A549 (cell line): ENCODE measurements at places on chromosomes 1 and 21. TPM values are rescaled to one million over a fixed set of nuclear protein-coding genes. Genes with fewer than 3 reads are reported as not detected.

DNA sequence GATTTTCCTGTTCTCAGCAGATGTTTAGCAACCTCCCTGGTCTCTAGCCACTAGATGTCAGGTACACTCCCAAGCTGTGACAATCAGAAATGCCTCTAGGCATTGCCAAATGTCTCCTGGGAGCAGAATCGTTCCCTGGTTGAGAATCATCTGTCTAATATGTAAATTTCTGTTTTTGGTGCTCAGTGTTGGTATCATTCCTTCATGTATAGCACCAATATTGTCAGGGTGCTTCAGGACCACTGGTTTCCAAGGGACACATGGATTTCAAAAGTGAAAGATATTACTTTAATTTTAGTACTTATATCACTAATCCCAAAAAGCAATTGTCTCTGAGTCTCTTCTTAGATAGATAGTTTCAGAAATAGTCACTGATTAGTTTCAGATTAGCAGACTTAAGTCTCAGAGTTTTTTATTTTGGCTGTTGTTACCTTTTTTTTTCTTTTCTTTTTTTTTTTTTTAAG lies 160.1 kb downstream of the PTPRC start:
- DNase-seq = no peak

RGS1 gene
- not detected in 3 replicates for polyA plus RNA-seq

DNA sequence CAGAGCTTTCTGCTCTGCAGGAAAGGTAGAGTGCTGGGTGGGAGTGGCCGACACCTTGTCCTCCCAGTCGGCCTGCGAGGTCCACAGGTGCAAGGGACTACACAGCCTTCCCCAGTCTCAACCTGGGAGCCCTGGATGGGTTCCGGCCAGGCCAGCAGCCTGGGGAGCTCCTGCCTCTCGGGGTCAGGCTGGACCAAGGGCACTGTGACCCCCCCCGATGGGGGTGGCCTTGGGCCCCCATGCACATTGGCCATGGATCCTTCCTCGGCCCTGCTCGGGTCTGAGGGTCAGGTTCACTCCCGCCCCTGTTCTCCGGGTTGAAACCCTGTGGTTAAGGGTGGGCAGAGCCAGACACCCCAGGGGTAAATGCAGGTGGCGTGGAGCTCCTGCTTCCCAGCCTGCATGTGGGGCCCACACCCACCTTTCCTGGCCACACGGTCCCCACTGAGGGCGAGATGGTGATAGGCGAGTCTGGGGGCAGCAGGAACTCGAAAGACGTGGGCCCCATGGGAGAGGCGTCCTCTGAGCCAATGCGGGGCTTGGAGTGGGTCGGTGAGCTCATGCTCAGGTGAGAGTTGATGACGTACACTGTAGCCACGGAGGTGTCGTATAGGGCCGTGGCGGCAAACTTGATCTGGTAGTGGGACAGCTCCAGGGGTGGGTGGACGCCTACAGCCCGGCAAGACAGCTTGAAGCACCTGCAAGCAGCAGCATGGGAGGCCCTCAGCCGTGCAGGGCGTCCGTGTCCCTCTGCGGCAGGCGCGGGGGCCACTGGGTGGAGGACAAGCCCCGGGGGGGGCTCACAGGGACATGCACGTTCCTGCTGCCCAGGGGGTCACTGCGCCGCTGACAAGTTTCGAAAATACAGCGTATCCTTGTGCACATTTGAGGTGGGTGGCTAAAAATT lies 10.8 kb upstream of the TMEM52 start:
- no peak for DNase-seq

GRCh38 chr1:151958959-151959358 lies 34.7 kb downstream of the S100A10 start:
- no peak for DNase-seq

- DNase-seq = no peak
Observed at GRCh38 chr1:154190550-154190949, 1.4 kb downstream of the TPM3 start.

DNA sequence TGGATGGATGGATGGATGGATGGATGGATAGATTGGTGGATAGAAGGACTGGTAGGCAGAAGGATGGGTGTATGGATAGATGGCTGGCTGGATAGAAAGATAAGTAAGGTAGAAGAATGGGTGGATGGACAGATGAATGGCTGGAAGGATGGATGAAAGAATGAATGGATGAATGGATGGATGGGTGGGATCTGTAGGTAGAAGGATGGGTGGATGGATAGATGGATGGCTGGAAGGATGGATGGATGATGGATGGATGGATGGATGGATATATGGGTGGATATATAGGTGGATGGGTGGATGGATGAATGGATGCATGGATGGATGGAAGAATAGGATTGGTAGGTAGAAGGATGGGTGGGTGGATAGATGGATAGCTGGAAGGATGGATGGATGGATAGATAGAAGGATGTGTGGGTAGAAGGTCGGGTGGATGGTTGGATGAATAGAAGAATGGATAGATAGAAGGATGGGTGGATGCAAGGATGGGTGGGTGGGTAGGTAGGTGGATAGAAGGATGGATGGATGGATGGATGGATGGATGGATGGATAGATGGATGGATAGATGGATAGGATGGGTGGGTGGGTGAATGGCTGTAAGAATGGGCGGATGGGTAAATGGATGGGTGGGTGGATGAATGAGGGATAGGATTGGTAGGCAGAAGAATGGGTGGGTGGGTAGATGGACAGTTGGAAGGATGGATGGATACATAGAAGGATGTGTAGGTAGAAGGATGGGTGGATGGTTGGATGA lies 7.5 kb downstream of the MASP2 start:
- DNase-seq = no peak

PRPF38A gene
- polyA plus RNA-seq = 12.9 to 14.1 TPM (median 13.0 TPM) in 3 replicates

MROH7 gene
- not detected in 3 replicates for polyA plus RNA-seq

C1orf35 gene
- 27.3 to 29.0 TPM (median 28.9 TPM) in 3 replicates for polyA plus RNA-seq

LELP1 gene
- not detected in 3 replicates for polyA plus RNA-seq

DNA sequence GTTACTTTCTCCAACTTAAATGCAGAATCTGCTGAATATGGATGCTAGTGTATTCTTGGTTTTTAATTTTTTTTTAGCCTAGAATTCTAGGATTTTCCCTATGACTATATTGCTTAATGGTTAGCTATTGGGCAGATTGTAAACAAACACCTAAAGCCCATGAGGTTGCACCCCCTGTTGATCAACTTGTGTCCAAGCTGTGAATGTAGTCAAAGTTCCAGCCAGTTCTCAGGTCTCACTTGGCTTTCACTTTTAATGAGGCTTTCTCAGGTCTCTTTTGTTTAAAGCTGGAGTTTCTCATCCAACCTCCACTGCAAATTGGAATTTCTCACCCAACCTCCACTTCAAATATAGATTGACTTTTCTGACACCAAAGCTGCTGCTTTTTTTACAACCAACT lies 35.9 kb downstream of the FCER1A start:
- DNase-seq = no peak

GRCh38 chr1:211213702-211214101 lies 45.5 kb upstream of the RCOR3 start:
- DNase-seq = no peak

- no peak for DNase-seq
Observed at GRCh38 chr21:36171741-36172331, 15.2 kb downstream of the DOP1B start.

PROX1 gene
- 0.01 to 0.03 TPM in 2 of 3 replicates, not detected in the other for polyA plus RNA-seq

GRCh38 chr1:117318011-117318410 lies 49.2 kb upstream of the MAN1A2 start:
- DNase-seq = no peak

SYT11 gene
- 1.9 to 3.0 TPM (median 2.8 TPM) in 3 replicates for polyA plus RNA-seq

- no peak for DNase-seq
Observed at GRCh38 chr1:194469282-194469681, 1282.9 kb upstream of the B3GALT2 start.

CELA3A gene
- not detected in 3 replicates for polyA plus RNA-seq

DNA sequence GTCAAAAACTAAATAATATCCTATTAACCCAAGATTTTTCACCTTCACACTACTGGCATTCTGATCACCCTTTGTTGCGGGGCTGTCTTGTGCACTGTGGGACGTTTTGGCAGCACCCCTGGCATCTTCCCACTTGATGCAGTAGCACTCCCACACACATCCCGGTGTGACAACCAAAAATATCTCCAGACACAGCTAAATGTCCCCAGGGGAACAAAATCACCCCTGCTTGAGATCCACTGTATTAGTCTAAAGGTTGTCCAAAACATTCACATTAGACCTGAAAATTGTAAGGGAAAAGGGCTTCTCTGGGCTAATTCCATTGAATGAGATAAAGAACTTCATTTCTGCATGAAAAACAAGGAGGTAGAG lies 37.8 kb downstream of the PLEKHO1 start:
- no peak for DNase-seq

GRCh38 chr1:160204526-160205241 lies 500 bp upstream of the PEA15 start:
- DNase-seq = no peak

DNA sequence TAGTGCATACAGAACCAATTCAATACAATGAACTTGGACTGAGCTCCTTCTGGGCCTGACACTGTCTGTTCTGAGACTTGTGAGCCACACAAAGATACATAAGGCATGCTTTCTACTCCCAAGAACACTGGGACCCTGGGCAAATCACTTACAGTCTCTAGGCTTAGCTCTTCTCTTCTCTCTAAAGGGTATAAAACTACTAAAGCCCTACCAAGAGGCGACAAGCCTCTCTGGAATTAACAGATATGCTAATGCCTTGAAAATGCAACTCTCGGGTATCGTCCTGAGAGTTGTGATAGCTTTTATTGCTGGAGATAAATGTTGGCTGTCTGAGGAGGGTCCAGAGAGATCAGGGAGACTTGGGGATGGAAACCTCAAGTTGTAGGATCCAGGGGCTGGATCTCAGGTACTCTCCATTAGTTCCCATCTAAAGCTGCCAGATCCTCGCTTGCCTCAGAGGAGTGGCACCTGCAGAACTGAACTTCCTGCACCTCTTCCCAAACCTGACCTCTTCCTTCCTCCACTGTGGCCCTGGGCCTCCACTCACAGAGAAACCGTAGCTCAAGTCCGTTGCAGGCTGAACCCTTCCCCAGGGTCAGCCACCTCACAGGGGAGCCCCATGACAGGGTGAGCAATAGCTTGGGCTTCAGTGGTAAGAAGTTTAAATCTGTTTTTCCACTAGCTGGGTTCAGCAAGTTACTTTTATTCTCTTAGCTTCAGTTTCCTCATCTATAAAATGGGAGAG lies 11.5 kb upstream of the CFAP45 start:
- no peak for DNase-seq

DNA sequence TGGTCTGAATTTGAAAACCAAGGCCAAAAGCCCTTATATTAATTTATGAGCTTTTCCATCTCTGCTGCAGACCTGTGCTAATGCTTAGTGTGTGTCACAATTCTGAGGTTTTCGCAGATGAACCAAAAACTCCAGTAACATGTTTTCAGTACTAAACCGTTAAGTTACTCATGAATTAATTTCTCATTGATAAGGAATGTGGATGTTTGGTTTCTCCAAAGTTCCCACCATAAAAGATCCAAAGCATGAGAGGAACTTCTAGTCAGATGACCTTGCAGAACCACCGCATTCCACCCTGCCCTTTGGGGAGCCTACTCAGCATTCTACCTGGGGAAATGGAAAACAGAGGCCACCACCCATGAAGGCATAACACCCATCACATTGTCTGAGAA lies 7.5 kb upstream of the LEPR start:
- no peak for DNase-seq
